Breast epithelium (tissue), 4 donors: ENCODE measurements at places on chromosomes 3 and 15. TPM values are rescaled to one million over a fixed set of nuclear protein-coding genes. Genes with fewer than 3 reads are reported as not detected.
A peak's percentile ranks its signal among the peaks of the same experiment; 100 is the strongest.

- no peak for DNase-seq
Measured at GRCh38 chr3:117101697-117102096, 392.1 kb downstream of the TUSC7 start.

DNA sequence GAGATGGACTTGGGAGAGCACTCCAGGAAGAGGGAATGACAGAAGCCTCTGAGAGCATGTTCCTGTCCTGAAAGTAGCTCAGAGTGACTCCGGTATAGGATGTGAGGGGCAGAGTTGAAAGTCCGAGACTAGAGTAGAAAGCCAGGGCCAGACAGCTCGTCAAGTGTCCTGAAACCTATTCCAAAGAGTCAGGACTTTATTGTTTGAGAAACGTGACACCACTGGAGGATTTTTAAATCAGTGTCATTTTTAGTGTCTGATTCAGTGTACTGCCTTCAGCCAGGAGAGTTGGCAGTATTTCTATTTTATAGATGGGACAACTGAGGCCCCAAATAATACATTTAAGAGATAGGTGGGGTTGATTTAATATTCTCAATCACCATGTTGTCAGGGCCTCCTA lies 1.6 kb upstream of the RBMS3 start:
- no peak for DNase-seq

DNA sequence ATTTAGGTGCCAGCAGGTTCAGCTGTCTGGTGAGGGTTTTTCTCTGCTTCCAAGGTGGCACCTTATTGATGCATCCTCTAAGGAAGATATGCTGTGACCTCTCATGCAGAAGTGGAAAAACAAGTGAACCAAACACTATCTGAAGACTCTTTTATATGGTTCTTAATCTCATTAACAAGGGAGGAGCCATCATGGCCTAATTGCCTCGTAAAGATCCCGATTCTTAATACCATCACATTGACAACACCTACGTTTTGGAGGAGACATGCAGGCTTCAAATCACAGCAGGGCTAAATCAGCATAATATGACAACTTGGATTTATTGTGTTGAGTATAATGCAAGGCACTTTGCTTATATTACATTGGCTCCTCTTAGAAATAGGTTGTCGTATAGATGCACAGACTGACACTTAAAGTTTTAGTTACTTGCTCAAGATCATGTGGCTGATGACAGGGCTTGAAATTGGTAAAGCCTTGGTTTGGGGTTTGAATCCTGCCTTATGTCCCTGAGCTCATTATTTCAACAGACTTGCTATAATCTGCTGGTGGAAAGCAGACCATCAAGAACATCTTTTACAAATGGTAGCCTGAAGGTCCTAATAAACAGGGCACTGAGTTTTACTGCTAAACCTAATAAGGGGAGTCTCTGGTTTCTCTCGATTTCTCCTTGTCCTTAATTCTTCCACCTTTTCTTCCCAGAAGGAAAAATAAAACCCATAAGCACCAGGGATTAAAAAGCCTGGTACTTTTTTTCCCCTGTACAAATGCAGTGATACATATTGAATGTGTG lies 88.2 kb downstream of the PTPRG start:
- DNase-seq = no peak

DNA sequence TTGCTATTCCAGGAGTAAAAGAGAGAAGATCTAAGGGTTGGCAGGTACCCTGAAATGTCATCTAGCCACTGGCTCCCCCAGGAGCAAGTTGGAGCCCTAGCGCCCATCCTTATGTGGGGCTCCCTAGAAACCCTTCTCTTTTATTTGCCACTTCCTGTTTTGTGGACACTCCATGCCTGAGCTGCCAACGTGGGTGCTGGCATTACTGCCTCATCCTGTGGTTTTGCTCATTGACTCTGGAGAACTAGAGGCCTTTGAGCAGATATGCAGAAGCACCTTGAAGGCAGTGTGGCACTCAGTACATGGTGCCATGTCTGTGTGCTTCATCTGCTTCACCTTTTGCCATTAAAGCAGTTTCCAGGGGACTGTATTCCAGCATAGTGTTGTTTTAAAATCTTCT lies 8.1 kb downstream of the EDEM1 start:
- peak; percentile 27 for DNase-seq

DNA sequence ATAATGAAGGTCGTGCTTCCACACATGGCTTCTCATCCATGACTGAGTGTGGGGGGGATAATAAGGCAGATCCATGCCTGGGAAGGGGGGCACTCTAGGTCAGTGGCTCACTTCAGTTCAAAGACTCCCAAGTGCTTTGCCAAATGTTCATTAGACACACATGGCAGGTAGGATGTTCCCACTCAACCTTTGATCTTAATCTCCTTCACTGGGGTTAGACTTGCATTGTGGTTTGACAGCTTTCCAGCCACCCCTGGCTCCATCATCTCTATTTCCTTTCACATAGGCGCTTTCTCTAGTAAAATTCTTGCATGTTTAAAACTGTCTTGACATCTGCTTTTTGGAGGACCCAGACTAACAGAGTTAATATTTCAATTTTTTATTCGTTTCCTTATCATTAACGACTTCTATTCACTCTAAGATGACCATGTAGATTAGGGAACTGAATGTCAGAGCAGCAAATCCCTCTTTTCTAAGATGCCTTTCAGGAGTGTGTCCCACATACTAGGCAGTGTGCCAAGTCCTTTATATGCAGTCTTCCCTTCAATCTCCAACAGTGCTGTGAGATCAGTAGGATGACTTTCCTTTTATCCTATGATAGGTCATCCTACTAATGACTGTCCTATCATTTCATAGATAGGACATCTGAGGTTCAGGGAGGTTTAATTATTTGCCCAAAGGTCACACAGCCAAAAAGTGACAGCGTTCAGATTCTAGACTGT lies 57.9 kb downstream of the BTD start:
- no peak for DNase-seq

- no peak for DNase-seq
Measured at GRCh38 chr15:78063970-78064385, 13.5 kb downstream of the TBC1D2B start.

DNA sequence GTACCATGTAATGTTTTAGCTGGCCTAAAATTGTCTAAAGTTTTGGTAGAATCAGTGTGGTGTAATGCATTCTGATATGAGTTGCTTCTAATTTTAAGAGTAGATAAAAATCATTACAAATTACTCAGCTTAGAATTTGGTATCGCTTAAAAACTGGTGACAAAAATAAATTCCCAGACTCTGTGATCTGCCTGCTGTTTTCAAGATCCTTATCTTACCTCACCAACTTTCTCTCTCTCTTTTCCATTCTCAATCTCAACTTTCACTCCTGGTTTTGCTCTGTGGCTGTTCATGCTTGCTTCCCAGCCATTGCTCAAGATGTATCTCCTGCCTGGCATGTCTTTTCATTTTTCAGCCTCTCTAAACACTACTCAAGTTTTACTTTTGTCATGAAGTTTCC lies 45.7 kb downstream of the TCF12 start:
- DNase-seq = no peak

GRCh38 chr15:93803421-93804152 lies 427.8 kb upstream of the MCTP2 start:
- no peak for DNase-seq

DNA sequence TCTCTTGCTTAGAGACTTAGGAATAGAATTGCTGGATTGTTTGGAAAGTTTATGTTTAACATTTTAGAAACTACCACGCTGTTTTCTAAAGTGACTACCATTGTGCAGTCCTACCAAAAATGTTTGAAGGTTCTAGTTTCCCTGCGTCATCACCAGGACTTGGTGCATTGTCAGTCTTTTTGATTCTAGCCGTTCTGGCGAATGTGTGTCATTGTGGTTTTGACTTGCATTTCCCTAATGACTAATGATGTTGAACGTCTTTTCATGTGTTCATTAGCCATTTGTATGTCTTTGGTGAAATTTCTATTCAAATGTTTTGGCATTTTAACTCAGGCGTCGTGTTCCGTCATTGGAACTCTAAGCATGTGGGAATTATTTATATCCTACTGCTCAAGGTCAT lies 58.0 kb downstream of the CHD2 start:
- no peak for DNase-seq

DNA sequence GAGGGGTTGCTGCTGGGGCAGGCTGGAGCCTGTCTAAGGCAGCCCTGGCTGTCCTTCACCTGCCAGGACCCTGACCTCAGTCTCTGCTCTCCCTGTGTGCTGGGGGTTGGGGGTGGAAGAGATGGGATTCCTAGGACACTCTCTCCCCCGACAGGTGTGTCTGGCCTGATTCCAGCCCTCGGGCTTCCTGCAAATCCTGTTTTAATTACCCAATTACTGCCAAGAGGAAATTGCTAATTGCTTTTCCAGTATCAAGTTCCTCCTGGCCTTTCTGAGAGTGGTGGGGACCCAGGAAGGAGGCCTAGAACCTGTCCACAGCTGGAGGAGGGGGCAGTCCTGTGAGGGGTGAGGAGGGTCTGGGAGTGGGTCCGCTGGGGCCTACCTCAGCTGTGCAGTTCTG lies 15.8 kb downstream of the PLXNA1 start:
- DNase-seq = no peak

DNA sequence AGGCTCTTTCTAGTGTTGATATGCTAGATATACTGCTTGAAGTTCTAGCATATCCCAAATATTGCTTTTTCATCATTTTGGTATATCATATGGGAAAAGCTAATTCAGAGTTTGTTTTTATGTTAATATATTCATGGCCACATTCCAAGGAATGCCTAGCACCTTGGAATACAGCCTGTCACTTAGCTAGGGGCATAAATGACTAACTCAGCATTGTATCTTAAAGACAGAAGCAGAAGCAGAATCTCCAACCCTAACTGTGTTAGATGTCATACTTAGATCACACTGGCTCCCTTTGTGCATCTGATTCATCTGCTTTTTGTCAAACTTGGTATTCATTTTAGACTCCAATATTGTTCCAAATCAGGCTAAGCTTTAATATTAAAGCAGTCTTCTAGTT lies 130.8 kb upstream of the TSPAN3 start:
- no peak for DNase-seq

DNA sequence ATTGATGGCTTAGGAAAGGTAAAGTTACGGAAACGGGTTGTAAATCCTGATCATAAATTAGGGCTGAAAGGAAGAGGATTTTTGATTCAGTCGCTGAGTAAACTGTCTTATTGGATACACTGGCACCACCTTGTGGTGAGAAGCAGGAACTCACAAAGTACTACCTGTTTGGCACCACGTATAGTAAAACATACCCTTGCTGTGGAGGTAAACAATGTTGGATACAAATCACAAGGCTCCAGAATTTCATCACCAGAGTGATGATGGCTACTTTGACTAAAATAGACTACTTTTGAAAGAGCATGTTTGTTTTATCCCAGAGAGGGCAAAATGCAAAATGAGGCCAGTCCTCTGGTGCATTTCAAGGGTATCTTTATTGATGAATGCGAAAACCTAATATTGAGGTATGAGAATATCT lies 216.9 kb downstream of the IGSF11 start:
- no peak for DNase-seq

DNA sequence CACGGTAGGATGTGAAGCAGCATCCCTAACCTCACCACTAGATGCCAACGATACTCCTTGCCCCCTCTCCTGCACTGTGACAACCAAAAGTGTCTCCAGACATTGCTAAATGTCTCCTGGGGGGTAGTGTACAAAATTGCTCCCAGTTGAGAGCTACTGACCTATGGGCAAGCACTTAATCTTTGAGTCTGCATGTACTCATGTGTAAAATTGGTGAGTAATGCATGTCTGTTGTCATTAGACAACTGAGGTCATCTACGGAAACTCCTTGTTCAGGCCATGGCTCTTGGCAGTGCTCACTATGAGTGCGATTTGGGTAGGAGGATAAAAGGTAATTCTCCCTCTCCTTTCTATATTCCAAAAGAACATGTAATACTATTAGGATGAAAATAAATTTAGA lies 29.2 kb downstream of the PDHB start:
- no peak for DNase-seq

DNA sequence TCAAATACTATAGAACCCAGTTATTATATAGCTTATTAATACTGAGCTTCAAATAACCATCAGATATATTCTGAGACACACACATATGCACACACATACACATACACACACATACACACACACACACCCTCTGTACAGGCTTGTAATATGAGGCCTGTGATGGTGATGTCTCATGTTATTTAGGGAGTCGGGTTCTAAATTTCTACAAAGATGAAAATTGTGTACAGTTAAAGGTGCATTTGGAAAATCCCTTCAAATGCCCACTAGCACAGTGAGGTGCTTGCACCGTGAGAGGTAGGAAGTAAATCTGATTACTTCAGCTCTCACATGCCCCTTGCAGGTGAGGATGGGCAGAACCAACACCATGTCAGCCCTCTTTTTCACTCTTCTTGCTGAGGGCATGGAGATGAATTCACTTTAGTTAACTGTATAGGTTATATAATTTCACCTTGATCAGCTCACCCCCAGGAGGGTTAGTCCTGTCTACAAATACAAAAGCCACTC lies 294.5 kb upstream of the PROK2 start:
- DNase-seq = no peak

DNA sequence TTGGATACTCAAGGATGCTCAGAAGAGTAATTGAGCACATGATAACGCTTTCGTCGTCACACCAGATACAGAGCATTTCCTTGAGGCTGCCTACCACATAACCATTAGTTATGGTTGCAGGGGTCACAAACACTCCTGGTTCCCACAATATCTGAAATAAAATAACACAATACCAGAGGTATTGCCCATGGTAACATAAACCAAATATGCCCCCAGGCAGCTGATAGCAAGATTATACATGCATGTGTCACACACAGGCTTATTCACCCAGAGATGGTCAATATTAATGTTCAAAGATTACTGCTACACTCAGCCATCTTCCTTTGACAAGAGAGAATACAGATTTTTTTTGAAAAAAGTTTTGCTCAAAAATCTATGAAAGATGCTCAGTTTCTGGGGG lies 7.3 kb downstream of the RPL39L start:
- no peak for DNase-seq

DNA sequence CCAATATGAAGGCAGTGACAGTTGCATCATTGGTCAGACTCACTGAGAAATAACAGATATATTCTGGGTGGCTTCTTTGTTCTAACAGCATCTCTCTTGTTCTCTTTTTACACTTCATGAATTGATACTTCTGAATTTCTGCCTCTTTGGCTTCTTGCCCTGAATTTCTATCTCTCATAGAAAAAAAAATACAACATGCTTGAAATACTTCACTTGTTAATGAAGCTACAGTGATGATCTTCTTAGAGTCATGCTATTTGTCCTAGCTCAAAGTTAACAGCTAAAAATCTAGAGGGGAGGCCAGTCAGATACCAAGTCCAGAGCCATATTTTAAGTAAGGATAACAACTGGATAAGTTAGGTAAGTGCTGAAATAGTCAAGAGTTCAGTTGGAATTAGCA lies 597.2 kb upstream of the AGTR1 start:
- no peak for DNase-seq

GRCh38 chr3:164155400-164155799 lies 922.9 kb downstream of the SI start:
- DNase-seq = no peak

GRCh38 chr3:127853681-127854080 lies 31.4 kb upstream of the MGLL start:
- DNase-seq = no peak

- no peak for DNase-seq
Measured at GRCh38 chr3:72351536-72351935, 496.7 kb downstream of the SHQ1 start.

The SLC6A6 gene
- total RNA-seq = 52.4 TPM

The TNIK gene
- 7.4 TPM for total RNA-seq

The LRRC34 gene
- total RNA-seq = 1.0 TPM

The CCDC66 gene
- total RNA-seq = 34.6 TPM

The ACSBG1 gene
- not detected for total RNA-seq

The GOLGA8O gene
- total RNA-seq = 0.33 TPM

The FGF7 gene
- 33.7 TPM for total RNA-seq
